Karpas-422 (cell line): ENCODE measurements at places on chromosomes 2 and 18. TPM values are rescaled to one million over a fixed set of nuclear protein-coding genes. Genes with fewer than 3 reads are reported as not detected.

The HRH4 gene
- total RNA-seq, result 0.15 TPM in 1 of 2 replicates, not detected in the other

The SLC66A3 gene
- total RNA-seq, result 10.9 and 18.2 TPM in 2 replicates

The FMNL2 gene
- total RNA-seq, result 2.8 and 3.2 TPM in 2 replicates

DNA sequence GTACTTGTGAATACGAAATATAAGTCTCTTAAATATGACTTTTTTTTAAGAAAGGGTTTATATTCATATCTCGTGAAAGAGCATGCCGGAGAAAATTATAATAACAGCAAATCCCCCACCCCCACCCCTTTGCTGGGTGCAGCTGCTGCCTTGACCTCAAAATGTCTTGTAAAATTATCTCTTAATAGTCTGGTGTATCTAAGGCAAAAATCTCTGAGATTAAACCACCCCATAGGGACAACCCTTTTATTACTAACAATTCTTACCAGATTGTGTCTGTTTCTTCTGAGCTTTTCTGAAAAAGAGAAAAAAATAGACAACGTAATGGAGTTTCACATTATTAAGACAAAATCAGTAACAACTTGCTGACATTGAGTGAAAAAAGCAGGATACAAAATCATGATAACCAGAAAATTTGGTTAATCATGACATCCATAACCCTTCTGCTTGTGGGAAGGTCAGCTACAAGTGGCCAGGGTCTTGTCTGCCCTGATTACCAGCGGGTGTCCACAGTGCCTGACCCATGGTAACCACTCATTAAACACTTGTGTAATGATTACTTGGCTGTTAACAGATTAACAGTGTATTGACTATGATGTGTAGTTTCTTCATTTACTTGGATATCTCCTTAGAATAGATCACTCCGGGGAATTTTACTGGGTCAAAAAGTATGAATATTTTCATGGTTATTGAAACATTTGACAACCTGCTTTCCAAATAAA is 1.5 kb downstream of the STRADB start:
- DNase-seq, result no peak
- H3K4me1 ChIP-seq, result peaks cover 10% of the 10 kb centered on the region
- no peak overlapping the region for H3K4me3 ChIP-seq
- no peaks in the 10 kb centered on the region for H3K36me3 ChIP-seq
- no peaks in the 10 kb centered on the region for H3K27me3 ChIP-seq

DNA sequence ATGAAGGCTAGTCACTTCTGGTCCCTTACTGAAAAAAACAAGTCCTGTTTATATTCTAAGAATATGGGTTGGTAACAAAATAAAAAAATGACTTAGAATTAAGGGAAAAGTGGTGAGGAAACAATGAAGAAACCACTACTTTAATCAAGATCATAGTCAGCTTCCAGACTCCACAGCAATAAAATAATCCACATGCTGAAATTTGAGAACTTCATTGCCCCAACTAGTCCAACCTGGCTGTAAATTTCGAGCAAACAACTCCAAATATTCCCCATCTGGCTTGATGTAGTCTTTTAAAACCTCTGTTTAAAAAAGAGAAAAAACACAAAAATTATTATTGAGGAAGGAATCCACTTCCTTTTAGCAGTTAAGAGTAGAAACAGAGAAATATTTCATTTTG is 32.5 kb downstream of the METTL4 start:
- no peaks in the 10 kb centered on the region for H3K27me3 ChIP-seq
- H3K4me1 ChIP-seq, result peaks cover 51% of the 10 kb centered on the region
- DNase-seq, result no peak
- no peak overlapping the region for H3K4me3 ChIP-seq

GRCh38 chr2:168320267-168320666 is 72.9 kb upstream of the STK39 start:
- H3K27me3 ChIP-seq, result no peaks in the 10 kb centered on the region
- no peaks in the 10 kb centered on the region for H3K36me3 ChIP-seq
- no peak for DNase-seq

DNA sequence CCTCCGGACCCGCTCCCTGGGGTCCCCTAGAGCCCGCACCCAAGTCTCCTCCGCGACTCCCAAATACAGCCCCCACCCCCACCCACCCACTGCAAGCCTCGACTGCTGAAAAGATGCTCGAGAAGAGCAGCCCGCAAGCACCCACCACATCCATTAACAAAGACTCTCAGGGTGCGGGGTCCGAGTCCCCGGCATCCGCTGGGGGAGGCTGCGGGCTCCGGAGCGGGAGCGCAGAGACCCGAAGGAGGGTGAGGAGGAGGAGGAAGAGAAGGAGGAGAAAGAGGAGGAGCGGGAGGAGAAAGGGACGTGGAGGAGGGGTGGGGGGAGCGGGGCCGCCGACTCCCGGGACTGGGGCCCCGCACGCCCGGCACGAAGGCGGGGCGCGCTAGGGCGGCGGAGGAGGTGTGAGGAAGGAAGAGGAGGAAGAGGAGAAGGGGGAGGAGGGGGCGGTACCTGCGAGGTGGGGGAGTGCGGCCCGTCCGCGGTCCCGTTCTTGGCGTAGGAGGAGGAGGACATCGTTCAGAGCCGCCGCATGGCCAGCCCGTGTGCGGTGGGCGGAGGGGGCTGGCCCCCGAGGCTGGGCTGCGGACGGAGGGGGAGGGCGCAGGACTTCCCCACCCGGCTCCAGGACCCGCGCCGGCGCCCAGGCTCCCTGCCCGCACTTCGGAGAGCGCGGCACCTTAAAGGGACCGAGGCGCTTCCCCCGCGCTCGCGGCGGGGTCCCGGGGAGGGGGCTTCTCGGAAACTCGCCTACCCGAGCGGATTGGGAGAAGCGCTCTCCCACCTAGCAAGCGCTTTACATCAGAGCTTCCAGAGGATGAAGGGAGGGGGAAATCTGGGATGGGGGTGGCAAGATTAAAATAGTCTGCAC is at the start of gene CACNB4:
Gene CACNB4, minus strand, starts transcription at position 549 of the 871 bp plus-strand sequence.
- no peak within 1 kb of the TSS for H3K27ac ChIP-seq
- no peak within 1 kb of the TSS for H3K4me3 ChIP-seq
- no peaks in the 10 kb centered on the region for H3K27me3 ChIP-seq
- DNase-seq, result no peak
- H3K36me3 ChIP-seq, result no peaks in the 10 kb centered on the region
- peaks cover 6% of the 10 kb centered on the region; the same call in 1 of the 2 replicates for H3K4me1 ChIP-seq
